ENCODE measurements at places on chromosomes 5 and 9.

DNA sequence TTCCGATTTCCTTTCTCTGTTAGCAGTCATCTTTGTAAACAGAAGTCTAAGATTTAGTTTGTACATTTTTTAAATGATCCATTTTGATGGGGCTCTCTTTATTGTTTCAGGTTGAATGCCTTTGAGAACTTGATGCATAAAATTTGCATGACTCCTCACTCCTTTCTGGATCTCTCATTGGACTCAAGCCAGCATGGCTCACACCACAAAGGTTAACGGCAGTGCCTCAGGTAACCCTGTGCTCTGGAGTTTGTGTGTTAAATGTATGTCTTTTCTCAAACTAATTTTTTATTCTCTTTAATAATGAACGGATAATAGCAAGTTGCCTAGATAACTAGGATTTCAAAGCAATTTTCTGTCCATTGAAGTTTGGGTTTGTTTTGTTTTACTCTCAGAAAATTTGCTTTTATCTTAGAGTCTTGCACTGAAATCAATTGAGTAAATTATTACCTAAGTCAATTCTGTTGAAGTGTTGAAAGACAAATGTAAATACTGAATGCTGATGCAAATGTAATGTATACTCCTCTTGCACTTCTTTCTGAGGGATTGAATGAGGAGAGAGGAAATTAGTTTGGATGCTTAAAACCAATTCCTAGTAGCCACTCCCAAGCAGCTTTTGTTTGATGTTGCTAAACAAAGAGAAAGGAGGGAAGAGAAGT, 164.6 kb upstream of the DMRT1 start:
- DNase-seq = no peak

DNA sequence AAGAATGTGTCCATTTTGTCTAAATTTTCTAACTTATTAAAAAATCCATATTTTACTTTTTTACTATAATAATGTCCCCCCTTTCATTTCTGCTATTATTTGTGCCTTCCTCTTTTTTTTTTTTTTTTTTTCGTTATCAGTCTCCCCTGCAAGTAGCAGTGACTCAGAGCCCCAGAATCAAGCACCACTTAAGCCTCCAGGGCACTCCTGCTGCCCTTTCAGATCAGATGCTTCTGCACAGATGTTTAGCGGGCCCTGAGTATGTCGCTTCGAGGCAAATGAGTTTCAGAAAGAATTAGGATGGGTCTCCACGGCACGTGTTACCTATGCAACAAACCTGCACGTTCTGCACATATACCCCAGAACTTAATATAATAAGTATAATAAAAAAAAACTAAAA, 11.7 kb downstream of the MED7 start:
- no peak for DNase-seq

- DNase-seq = no peak
Observed at GRCh38 chr9:131839281-131840084, 99.6 kb upstream of the RAPGEF1 start.

DNA sequence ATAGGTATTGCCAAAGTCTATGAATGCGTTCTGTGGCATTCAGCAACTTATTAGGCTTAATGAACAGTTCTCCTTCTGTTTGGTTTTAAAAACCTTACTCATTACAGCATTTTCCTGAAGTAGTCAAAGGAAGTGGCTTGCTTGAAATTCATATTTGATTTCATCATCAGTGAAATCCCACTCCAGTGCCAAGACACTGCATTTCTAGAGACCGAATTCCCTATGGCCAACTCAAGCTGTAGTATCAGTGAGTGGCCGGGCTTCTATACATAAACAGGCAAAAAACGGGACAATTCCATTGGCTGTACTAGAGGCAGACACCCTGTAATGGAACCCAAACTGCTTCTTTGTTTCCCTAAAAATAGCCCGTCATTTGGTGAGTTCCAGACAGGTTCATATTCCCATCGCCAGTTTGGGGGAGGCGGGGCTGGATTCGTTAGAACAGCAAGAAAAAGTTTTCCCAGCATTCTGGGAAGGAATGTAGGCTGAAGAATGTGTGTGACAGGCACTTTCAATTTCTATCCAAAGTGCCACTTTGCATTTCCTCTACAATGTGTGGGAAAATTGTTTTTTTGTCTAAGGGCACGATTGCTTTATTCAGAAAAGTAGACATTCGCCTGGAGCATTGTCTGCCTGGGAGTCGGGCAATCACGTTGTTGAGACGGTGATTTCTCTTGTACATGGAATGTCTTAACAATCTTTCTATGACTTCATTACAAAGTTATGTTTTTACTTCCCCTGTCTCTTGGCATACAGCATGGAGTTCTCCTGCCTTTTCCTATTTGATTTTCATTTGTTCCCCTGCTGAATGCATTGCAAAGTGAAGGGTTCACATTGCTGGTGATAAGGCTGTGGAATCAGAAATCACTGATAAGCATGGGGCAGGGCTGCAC, 141.8 kb upstream of the MAST4 start:
- DNase-seq = no peak

DNA sequence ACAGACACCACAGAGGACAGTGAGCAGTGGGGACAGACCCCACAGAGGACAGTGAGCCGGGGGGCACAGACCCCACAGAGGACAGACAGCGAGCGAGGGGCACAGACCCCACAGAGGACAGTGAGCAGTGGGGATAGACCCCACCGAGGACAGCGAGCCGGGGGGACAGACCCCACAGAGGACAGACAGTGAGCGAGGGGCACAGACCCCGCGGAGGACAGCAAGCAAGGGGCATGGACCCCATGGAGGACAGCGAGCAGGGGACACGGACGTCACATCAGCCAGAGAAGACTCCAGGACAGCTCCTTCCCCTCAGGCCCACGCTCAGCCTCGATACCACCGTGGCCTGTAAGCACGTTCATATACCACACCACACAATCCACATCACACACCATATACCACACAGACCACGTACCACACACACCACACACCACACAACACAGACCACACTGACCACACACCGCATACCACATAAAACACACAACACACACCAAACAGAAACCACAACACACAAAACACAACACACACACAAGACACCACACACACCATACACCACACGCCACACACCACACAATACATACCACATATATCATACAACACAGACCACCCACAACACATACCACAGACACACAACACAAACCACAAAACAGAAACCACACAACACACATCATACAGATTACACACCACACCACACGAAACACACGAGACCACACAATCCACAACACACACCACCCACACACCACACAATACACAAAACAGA, 5.2 kb upstream of the ZDHHC11 start:
- no peak for DNase-seq

DNA sequence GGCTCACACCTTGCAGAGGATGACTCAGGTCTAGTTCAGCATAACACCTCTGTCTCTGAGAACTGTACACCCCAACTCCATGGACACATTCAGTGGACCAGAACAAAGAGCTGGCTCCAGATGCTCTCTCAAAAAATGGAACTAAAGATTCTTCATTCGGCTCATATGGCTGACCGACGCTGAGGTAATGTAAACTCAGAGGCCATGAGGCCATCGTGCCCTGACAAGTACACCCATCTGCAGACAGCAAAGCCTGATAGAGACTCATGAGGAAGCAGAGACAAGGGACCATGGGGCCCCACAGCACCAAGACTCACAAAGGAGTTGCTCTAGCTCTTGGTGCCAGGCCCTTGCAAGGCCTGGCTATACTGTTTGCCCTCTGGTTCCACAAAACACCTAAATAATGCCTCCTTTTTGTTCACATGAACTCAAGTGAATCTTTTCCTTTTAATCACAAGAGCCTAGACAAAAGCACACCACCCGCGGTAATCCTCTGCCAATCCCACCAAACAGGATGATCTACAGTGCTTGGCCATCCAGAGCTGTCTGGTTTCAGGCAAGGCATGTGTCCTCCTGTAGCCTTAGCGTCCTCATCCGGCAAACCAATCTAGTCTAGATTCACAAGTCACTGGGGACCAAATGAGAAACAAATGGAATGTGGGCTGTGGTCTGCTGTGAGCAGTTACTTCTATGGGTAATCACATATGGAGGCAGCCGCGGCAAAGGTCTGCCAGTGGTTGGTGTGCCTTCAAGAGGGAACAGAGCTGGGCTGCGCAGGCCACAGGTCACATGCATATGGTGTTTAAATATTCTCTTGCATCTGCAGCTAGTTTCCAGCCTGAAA, 22.7 kb downstream of the MED27 start:
- DNase-seq = no peak

GRCh38 chr5:52007230-52007858, 624.1 kb downstream of the ISL1 start:
- DNase-seq = peak; percentile 50

DNA sequence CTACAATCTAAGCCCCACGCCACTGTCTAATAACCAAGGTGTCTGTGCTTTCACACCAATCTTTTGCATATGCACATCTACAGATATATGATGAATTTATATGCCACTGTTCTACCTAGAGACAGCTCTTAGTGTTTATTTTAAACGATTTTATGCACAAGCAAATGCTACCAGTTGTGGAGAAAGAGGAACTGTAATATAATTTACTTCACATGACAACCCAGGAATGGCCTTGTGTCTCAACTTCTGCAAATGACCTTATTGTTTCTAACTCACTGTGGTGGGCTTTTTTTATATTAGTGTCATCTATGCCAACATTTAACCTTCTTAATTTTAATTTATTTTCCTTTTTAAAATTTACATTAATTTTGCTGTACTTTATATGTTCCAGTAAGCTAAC, 531.1 kb upstream of the TLE4 start:
- DNase-seq = no peak

DNA sequence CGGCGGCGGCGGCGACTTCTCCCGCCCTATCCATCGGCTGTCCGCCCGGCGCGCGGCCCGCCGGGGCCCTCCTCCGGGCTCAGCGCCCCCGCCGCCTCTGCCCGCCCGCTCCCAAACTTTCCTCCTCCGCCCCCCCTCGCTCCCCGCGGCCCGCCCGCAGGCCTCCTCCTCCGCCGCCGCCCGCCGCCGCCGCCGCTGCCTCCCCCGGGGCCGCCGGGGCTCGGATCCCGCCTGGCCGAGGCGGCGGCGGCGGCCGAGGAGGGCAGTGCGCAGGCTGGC, 460 bp upstream of the PBX3 start:
- no peak for DNase-seq

- DNase-seq = no peak
Observed at GRCh38 chr5:115124741-115125140, 45.0 kb downstream of the TRIM36 start.

DNA sequence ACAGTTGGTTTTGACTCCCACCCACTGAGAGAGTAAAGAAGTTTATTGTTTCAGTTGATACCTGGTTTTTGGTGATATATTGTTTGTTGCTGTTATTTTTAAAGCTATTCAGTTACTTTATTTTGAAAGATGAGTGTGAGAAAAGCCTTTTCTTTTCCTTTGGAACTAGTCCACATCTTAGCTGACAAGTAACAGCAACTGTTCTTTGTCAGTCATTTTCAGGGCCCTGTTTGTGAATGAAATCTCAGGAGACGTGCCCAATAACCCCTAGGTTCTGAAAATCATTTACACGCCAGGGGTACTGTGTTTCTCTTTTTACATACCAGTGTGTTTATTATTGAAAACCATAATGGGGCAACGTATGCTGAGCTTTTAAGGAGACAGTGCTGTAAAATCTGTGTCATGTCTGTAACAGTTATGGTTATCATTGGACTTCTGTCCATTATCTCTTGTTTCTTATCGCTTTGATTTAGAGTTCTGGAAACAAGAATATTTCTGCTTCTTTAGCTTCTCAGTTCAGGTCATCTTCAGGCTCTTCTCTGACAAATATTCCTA, 75.0 kb downstream of the LIX1 start:
- DNase-seq = no peak

DNA sequence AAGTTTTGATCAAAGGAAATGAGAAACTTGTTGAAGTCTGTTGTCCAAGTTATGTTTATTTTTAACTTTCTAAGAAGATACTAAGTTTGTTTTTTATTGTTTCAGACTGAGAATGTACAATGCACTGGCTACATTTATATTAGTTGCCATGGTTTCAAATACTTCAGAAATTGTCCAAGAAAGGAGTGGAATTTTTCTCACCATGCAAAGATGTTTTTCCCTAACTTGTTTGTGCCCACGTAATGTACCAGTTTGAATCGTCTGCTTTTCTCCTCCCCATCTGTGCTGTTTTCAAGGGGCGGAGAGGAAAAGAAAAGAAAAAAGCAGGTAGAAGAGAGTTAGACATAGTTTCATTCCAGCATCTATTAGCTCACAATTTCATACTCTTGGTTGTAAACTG, 407.0 kb downstream of the KCTD16 start:
- no peak for DNase-seq

GRCh38 chr5:122262103-122262502, 49.9 kb upstream of the SNCAIP start:
- no peak for DNase-seq

GRCh38 chr9:96523374-96523773, 73.4 kb downstream of the HABP4 start:
- no peak for DNase-seq

- no peak for DNase-seq
Observed at GRCh38 chr5:59745415-59745863, 148.1 kb downstream of the PDE4D start.

- no peak for DNase-seq
Observed at GRCh38 chr5:129063483-129064113, 31.0 kb upstream of the ISOC1 start.

DNA sequence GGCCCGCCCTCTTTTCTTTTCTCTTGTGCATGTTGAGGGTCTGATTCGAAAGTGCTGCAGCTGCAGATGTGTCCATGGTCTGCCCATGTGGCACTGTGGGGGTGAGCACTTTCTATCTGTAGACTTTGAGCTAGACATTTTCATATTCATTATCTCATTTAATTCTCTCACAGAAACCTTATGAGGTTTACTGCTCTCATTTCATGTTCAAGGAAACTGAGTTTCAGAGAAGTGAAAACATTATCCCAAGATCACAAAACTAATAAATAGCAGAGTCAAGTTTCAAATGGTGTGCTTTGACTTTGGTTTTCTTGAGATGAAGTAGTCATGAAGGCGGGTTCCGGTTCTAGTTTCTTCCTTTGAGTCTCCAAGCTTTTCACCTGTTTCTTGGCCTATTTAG, 536.5 kb upstream of the ZNF462 start:
- DNase-seq = no peak

- DNase-seq = no peak
Observed at GRCh38 chr5:170302653-170303501, 5.3 kb upstream of the LCP2 start.

GRCh38 chr5:140298183-140298601, 4.7 kb downstream of the PFDN1 start:
- DNase-seq = no peak

DNA sequence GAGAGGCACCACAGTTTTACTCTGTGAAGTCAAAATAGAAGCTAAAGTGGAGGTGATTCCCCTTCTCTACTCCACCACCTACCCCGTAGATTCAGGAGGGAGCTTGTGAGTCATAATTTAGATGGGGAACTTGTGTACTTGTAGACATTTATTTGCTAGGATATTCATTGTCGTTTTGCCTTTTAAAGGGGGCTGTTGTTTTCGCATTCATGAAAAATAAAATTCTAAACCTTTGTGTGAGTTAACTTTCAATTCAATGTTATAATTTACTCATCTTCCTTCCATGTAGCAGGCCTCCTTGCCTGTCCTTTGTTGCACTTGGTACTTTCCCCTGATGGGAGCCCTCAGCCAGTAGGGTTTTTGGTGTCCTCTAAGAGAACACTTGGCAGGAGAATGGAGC, 22.0 kb downstream of the SECISBP2 start:
- no peak for DNase-seq

GRCh38 chr5:153624451-153624765, 133.9 kb downstream of the GRIA1 start:
- no peak for DNase-seq
